NCI-H1048 (cell line): ENCODE measurements at places on chromosomes 11 and 22.

GRCh38 chr11:93193731-93194130 is 4.1 kb downstream of the SLC36A4 start:
- DNase-seq = no peak

DNA sequence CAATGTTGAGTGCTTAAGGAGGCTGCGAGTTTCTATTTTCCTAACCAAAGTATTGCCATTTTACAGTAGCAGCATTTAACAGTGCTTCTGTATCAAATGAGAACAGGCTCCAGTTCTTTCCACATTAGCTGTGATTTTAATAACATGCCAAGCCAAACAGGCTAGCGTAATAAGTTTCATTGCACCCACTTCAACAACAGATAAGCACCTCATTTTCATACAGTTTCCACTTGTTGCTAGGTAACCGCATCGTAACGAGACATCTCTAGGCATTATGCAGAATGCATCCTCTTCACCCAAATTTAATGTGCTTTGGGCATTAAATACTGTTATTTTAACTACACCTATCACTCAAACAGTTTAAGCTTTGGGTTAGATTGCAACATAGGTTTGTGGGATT is 79.0 kb downstream of the CADM1 start:
- DNase-seq = no peak

- no peak for DNase-seq
Measured at GRCh38 chr22:46042786-46043185, 65.8 kb upstream of the WNT7B start.

- no peak for DNase-seq
Measured at GRCh38 chr11:72224564-72225410, at the start of gene INPPL1. TSS of gene INPPL1 (plus strand) at chr11:72224767. CDS start at chr11:72224985, 218 bp downstream.

DNA sequence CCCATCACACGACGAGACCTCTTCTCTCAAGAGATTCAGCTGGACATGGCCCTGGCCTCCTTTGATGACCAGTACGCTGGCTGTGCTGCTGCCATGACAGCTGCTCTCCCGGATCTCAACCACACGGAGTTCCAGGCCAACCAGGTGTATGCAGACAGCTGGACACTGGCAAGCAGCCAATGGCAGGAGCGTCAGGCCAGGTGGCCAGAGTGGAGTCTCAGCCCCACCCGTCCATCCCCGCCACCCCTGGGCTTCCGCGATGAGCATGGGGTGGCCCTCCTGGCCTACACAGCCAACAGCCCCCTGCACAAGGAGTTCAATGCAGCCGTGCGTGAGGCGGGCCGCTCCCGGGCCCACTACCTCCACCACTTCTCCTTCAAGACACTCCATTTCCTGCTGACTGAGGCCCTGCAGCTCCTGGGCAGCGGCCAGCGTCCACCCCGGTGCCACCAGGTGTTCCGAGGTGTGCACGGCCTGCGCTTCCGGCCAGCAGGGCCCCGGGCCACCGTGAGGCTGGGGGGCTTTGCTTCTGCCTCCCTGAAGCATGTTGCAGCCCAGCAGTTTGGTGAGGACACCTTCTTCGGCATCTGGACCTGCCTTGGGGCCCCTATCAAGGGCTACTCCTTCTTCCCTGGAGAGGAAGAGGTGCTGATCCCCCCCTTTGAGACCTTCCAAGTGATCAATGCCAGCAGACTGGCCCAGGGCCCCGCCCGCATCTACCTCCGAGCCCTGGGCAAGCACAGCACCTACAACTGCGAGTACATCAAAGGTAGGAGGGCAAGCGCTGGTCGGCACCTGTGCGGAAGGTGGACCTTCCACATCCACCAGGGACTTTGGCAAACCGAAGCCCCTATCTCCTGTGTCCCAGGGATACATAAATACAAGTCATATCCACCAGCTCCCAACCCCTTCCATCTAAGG is 11.3 kb downstream of the CHRNA10 start:
- no peak for DNase-seq

- no peak for DNase-seq
Measured at GRCh38 chr11:17743026-17743807, 8.6 kb downstream of the KCNC1 start.

- DNase-seq = no peak
Measured at GRCh38 chr11:30585892-30586250, 282 bp downstream of the MPPED2 start.

DNA sequence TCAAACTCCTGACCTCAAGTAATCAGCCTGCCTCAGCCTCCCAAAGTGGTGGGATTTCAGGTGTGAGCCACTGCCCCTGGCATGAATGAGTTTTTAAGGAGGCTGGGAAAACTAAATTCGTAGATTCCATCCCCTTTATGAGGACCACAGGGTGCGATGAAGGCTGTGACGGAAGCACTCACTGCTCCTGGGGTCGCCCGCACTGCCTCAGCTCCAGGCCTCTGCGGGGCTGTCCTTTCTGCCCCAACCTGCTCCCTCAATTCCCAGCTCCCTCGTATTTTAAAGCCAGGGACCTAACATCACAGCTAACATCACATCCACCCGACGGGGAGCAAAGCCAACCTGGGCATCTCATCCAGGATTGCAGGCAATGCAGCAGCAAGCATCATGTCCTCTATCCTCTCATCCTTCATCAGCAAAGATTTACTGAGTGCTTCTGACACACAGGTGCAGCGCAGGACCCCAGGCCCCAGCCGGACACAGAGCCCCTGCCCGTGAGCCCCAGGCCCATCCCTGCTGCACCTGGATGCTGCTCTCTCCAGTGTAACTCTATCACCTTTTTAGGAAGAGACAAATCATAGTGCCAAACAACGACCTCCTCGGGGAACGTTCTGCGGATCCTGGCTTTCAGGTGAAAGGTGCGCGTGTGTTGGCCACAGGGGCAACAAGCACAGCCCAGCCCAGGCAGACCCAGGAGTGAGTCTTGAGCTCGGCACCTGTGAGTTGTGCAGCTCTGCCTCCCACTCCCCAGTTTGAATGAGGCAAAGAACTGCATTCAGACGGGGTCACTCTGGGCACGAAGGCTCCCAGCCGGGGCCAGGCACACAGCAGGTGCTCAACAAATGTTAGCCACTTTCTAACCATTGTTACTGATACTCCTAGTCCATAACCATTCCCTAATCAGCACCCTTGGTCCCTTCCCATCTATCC is 134.3 kb downstream of the CRYBB2 start:
- DNase-seq = no peak
